ENCODE measurements at places on chromosomes 2 and 18.

- no peak for DNase-seq
Observed at GRCh38 chr18:27366151-27366550, 181.0 kb upstream of the CHST9 start.

GRCh38 chr2:165497659-165498317 is 28.3 kb downstream of the CSRNP3 start:
- no peak for DNase-seq

DNA sequence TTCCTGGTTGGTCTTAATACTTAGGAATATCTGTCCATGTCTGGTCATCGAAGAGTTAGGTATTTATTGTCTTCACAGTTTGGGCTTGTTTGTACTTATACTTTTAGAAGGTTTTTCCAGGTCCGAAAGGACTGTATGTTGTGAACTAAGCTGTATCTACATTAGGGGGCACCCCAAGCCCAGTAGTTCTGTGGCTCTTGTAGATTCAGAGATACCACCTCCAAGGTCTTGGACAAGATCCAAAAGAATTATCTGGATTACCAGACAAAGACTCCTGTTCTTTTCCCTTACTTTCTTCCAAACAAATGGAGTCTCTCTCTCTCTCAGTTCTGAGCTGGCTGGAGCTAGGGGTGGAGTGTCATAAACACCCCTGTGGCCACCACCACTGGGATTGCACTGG is 328.7 kb downstream of the ZNF804A start:
- DNase-seq = no peak

GRCh38 chr2:17813742-17814473 is 2.4 kb upstream of the MSGN1 start:
- DNase-seq = no peak

DNA sequence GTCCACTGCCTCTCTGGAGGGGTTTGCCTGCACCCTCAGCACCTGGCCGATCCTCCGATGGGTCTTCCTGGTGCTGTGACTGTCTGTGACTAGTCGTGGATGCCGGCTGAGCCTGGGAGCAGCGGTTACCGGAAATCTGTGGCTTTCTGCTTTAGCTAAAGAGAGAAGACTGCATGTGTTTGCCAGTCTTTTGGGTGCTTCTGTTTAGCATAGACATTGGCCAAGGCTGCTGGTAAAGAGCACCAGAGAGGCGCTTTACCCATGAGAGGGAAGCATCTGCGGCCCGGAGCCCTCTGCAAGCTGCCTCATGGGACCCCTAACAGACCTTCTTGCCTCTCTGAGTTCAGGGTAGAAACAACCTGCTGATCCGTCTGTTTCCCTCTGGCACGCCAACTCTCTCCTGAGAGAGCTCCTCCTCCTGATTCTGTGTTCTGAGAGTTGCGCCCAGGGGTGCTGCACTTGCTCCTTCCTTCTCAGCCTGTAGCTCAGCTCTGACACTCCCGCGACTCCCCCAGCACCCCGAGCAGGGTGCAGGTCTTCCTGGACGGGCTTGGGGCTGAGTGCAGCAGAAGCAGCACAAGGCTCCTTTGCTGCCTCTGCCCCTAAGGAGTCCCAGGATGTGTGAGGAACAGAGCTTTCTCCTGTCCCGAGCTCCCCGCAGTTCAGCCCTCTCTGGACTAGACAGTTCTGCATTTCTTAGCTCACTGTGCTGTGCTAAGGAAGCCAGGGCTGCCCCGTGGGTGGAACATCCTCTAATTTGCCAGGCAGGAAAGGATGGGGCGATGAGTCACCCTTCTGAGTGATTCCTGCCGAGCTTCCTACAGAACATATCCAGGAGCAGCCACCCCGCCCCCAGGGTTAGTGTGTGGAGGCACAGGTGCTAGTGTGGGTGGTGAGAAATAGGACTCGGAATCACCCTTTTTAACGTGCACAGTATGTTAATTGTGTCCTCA is 203.2 kb downstream of the SH3RF3 start:
- DNase-seq = peak; percentile 95

DNA sequence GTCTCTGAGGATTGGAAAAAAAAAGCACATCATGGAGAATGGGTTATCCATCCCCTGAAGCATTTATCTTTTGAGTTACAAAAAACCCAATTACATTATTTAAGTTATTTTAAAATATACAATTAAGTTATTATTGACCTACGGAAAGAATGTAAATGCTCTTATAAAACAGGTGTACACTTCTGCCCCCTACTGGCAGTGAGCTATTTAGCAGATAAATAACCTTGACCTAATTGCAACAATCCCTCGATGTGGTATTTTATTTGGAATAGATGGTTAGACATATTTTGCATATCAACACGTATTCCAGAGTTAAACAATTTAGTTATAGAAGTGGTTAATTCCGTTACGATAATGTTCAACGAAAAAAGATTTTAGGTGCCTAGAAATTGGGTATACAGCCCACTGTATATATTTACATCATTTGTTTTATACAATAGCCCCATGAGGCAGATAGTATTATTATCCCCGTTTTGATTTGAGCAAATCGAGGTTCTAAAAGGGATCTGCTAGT is 9.1 kb upstream of the DAW1 start:
- no peak for DNase-seq

DNA sequence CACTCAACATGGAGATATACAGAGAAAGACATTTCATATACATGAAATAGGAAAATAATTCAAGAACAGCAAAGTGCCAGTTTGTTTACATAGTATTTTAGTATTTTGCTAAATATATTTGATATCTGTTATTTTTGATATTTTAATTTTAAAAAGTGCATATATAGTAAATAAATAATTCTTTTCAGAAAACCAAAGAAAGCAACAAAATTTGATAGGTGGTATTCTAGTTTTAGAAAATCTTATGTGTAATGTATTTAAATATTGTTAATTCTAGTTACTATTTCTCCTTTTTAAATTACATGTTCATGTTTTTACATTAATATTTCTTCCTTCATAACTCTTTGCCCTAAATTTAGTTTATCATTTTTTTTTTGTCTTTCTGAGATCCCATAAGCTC is 34.5 kb upstream of the FAM171B start:
- DNase-seq = no peak

- no peak for DNase-seq
Observed at GRCh38 chr2:158726911-158727592, 68.1 kb upstream of the DAPL1 start.

- peak; percentile 27 for DNase-seq
Observed at GRCh38 chr2:120765678-120766469, 30.2 kb downstream of the GLI2 start.

- DNase-seq = no peak
Observed at GRCh38 chr2:164243315-164243714, 378.0 kb downstream of the GRB14 start.

GRCh38 chr2:48693645-48694044 is 61.9 kb downstream of the LHCGR start:
- no peak for DNase-seq

DNA sequence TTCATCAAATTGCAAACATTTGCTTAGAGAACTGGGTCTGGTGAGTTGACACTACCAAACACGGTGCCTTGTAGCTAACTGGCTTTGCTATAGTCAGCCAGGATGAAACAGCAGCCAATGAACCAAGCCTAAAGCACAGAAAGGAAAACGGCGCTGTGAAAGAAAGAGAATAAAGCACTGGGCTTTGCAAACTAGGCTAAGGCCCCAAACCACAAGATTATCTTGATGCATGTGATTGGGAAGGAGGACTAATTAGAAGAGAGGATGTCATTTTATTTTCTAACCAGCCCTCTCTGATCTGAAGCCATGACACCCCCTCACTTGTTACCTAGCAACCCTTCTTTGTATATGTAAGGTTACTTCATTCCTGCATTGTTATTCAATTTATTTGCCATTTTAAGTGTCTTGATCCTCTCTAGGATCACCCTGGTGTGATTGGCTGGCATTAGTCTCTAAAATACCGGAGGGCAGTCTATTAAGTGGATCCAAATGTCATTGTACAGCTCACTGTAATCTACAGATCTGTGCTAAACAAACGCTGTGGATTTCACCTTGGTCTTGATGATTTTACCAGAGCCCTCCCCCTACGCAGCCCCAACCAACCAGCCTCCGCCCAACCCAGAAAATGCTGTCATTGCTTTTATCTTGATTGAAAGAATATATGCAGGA is 395.4 kb upstream of the ACVR2A start:
- no peak for DNase-seq

- DNase-seq = peak; percentile 36
Observed at GRCh38 chr2:235669269-235669831, 175.5 kb downstream of the AGAP1 start.

DNA sequence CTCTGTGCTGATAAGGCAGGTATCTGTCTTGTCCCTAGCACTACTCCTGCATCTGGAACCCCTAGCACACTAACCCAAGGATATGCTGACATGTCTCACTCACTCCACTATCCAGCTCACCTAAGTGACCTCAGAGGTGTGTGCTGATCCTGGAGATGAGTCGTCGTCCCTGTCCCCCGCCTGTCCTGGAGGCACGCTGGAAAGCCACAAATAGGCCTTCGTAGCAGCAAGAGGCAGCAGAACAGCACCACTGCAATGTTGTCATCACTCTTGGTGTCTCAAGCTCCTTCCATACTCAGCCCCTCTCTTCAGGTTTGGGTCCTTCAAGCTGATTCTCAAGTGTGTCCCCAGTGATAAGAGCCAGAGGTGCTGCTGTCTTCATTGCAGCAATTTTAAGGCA is 73.0 kb upstream of the ITGA6 start:
- DNase-seq = no peak

GRCh38 chr2:109214651-109215371 is 85.8 kb downstream of the SH3RF3 start:
- no peak for DNase-seq

DNA sequence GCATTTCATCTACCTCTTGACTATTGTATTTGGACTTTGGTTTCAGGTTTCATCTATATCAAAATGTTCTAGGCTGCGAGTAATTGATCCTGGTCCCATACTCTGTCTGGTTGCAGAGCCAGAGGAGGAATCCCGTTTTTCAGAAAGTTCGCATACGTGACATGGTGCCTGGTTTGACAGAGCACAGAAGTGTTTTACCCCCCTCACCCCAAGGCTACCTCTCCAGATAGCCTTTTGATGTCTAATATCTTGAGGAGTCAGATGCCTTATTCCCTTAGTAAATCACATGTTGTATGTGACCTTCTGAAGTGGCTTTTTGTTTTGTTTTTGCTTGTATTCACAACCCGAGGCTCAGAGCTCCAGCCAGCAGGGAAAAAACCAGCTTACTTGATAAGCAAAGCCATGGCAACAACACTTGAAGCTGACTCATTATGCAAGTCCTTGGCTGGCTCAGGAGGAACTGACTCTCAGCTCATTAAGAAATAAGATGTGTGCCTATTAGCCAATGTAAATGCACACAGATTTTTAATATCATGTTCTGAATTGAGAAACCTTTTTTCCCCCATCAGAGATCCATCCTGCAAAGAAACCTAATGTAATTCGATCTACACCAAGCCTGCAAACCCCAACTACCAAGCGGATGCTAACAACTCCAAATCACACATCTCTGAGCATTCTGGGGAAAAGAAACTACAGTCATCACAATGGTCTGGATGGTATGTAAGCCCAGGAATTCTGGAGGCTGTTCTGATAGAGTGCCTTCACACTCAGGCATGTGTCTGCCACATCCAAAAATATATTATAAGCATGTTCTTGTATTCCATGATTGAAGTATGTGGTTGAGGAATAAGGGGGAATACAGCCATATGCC is 41.4 kb downstream of the OXER1 start:
- peak; percentile 30 for DNase-seq

GRCh38 chr18:80183273-80184050 is 63.9 kb downstream of the PARD6G start:
- no peak for DNase-seq

DNA sequence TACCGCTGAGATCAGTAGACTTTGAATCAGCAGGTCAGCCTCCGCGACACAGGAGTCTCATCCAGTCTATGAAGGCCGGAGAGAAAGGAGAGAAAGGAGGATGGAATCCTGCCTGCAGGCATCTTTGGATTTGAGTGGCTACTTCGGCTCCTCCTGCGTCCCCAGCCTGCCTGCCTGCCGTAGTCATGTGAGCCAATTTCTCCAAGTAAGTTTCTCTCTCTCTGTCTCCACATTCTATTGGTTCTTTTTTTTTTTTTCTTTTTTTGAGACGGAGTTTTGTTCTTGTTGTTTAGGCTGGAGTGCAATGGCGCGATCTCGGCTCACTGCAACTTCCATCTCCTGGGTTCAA is 16.7 kb downstream of the PDCD1 start:
- no peak for DNase-seq

DNA sequence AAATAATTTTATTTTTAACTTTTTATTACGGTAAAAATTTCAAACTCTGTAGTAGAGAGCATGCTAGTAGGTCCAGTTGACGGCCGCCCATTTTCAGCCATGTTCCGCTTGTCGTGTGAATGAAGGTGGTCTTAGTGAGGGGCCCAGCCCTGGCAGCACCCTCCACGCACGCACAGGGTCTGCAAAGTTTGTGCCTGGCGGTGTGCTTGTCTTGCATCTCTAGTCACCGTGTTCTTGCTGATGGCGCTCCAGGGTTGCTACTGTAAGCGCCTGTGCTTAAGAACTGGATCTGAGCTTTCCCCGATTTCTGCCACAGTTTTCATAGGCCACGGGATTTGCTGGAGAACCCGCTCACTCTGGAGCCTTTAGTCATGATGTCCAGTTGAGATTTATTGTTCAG is 28.9 kb downstream of the LDLRAD4 start:
- DNase-seq = no peak

DNA sequence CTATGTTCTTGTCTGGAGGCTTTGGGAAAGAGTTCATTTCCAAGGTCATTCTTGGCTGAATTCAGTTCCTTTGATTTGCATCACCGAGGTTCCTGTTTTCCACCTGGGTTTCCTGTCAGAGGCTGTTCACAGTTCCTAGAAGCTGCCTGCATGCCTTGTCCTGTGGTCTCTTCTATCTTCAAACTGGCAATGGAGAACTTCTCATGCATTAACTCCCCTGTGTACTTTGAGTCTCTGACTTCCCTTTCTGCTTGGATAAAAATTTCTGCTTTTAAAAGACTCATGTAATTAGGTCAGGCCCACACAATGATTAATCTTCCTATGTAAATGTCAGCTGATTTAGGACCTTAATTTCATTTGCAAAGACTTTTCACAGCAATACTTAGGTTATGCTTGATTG is 499.3 kb upstream of the FANCL start:
- no peak for DNase-seq

DNA sequence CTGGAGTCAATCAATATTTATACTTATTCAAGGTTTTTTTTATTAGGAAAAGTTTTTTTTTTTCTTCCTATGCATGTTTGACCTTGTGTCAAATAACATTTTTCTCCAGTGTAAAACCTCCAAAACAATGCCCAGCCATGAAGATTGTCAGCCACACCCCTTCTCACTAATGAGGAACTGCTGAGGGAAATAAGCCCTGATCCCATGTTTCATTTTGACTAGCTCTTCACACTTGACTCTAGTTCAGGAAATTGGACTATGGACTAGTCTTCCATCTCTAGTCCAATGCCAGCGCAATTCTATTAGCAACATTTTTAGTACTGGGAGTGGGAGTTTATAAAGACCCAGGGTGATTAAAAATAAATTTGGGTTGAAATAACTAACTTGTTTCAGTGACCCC is 275.6 kb upstream of the CXCR4 start:
- no peak for DNase-seq

- DNase-seq = no peak
Observed at GRCh38 chr2:176449852-176450251, 180.6 kb downstream of the MTX2 start.
